Lung microvascular endothelial cell (primary cell): ENCODE measurements at places on chromosomes 12 and 14. TPM values are rescaled to one million over a fixed set of nuclear protein-coding genes. Genes with fewer than 3 reads are reported as not detected.

Gene SMOC1
- 0.87 and 5.2 TPM in 2 replicates for total RNA-seq

Gene MGAT4C
- under 0.01 TPM in 2 replicates for total RNA-seq

- no peak for DNase-seq
These were observed 116.6 kb downstream of the DAD1 start for GRCh38 chr14:22472466-22472865.

GRCh38 chr14:92973798-92974372 is 50.9 kb downstream of the CHGA start:
- peak; percentile 45 for DNase-seq

GRCh38 chr12:11724888-11725311 is 75.4 kb downstream of the ETV6 start:
- peak; percentile 76 for DNase-seq

DNA sequence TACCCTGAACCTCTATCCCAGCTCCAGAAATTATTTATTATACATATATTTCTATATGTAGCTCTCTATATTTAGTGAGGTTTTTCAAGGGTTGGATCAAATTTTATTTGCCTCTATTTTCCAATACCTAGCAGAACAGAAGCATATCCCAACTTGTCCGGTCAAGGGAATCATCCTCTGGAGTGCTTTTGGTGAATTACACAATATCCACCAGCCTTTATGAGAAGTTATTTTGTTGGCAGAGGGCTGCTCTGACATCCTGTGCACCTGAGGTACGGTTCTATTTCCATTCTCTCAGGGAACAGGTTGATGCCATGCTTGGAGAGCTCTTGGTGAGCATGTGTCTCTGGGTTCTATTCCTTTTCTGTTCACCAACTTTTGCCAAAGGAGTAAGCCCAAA is 1056.4 kb downstream of the GALC start:
- DNase-seq: no peak

DNA sequence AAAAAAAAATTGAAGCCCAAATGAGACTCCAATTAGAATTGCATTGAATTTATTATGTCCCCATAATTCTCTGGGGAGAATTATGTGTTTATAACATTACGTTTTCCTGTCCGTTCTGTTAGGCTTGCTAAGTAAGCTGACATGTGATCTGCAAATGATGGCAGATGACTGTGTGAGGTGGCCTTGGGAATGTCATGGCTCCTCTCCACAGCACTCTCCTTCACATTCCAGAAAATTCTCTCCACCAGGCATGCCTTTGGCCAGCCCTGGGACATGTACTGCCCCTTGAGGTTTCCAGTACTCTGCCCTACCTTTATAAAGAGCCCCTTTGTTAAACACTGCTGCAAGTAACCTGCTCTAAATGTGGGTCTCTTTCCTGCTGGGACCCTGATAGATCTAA is 28.3 kb upstream of the INF2 start:
- no peak for DNase-seq
